Stimulated activated naive CD8-positive, alpha-beta T cell treated with anti-CD3 and anti-CD28 coated beads, Interleukin-15, Interleukin-2, amounts not matched to agents 100 U/mL and 50 U/mL, for 24 hours (primary cell): ENCODE measurements at places on chromosomes 7 and 10.

GRCh38 chr10:67492317-67493019, 203.5 kb downstream of the CTNNA3 start:
- DNase-seq = no peak

- DNase-seq = no peak
Observed at GRCh38 chr10:69387500-69387899, 29.2 kb downstream of the TACR2 start.

DNA sequence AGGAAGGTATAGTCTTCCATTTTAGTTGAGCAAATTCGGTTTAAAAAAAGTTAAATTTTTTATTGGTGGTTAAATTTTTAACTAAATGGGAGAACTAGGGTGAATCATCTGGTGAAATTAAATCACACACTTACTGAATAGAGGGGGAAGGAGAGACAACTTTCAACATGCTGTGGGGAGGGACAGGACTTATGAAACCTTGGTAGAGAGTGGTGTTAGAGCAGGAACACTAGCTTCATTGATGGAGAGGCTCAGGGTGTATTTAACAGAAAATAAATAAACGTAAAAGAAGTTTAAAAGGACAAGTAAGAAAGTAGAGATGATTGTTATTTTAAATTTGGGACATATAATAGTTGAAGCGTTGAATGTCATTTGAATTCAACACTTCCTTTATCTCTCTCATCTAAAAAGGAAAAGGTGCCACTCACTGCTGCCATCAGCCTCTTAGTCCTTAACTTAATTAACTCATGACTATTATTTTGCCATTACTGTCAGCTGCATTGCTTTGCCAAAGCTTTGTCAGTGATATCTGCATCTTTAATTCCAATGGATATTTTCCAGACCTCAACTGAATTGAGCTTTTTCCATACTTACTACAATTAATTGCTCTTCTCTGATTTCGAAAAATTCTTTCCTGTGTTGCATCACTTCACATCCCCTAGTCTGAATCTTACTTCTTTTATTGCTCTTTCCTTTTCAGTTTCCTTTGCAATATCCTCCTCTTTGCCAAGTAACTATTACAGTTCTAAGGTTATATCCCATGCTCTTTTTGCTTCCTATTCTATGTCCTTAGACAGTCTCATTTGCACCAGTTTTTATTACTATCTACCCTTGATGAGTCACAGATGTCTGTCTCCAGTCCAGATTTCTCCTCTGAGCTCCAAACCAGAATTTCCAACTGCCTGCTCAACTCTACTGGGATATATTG, 71.7 kb downstream of the GNAT3 start:
- no peak for DNase-seq

GRCh38 chr7:2241580-2242540, at the start of the genes MRM2 and NUDT1:
TSS of gene MRM2 (minus strand) at chr7:2242205. CDS start at chr7:2242169, 36 bp downstream.
TSS of gene NUDT1 (plus strand) at chr7:2242226. CDS start at chr7:2244575, 2,349 bp downstream.
- peak; percentile 90 for DNase-seq

- DNase-seq = no peak
Observed at GRCh38 chr10:22317076-22317370, 835 bp downstream of the COMMD3 start.

- DNase-seq = no peak
Observed at GRCh38 chr7:148972375-148972774, 55.9 kb downstream of the PDIA4 start.

GRCh38 chr7:143287339-143287934, 714 bp upstream of the CASP2 start:
- DNase-seq = no peak

DNA sequence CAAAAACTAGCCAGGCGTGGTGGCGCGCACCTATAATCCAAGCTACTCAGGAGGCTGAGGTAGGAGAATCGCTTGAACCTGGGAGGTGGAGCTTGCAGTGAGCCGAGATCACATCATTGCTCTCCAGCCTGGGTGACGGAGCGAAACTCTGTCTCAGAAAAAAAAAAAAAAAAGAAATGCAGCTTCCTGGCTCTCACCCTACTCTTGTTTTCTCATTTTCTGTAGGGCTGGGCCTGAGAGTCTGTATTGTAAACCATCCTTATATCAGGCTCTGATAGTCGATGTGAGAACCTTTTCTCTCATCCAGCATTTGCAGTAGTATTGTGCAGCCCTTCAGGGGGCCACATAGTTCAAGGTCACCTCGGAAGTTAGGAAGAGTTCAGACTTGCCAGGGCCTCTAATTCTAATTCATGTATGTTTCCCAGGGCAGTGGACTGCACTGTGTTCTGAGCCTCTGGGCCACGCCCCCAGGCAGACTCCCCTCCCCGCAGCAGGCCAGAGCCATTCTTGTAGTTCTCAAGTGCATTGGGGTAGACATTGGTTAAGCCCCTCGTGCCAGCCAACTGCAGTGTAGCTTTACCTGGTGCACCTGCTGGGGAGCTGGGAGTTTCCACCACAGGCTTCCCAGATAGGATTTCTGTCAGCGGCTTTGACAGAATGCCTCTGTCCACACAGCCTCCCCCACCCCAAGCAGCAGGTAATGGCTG, 38.3 kb upstream of the PDCD4 start:
- DNase-seq = no peak

- DNase-seq = no peak
Observed at GRCh38 chr7:41060796-41061195, 642.1 kb downstream of the INHBA start.

DNA sequence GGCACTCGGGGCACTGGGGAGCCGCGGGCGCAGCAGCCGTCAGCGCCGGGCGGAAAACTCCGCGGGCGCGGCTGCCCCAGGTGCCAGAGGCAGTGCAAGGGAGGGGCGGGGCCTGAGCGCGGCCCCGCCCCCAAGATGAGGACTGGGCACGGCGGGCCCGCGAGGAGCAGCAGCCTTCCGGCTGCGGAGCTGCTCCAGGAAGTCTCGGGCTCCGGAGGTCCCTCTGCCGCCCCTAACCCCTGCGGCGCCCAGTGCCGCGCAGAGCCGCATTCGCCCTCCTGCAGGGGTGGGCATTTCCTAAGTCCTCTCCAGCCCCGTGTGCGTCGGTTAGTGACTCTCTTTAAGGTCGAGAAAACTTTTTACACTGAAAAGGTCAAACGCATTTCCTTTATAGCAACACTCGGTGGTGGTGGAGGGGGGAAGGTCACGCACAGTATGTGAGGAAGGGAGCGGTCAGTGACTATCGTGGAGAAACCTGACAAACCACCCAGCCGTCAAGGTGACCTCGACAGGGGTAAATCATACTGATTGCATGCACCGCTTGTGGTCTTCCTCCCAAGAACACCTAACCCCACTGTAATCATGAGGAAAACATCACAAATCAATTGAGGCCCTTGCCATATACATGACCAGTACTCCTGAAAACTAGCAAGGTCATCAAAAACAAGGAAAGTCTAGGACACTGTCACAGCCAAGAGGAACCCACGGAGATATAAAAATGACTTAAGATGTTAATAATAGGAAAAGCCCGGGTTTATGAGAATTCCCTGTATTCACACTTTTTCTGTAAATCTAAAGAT, at the start of gene ANXA11:
TSS of gene ANXA11 (minus strand) at position 61 of the 800 bp plus-strand sequence. CDS start 32,676 bp downstream, outside the sequence.
- DNase-seq = peak; percentile 85

DNA sequence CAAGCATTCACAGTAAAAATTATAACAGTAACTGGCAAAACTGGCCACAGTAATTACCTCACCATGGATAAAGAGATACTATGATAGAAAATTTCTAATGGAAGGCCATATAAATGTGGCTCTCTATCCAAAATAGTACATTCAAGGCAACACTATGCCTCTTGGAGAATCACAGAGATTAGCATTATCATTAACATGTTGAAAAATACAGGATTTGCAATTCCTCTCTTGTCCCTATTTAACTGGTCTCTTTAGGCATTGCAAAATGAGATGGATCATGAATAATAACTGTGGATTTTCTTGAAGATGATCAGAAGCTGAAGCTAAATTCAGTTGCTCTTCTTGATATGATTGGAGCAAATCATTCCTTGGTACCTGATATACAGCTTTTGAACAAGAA, 100.8 kb upstream of the HGF start:
- DNase-seq = no peak

GRCh38 chr7:134693256-134693655, 46.6 kb downstream of the BPGM start:
- peak; percentile 37 for DNase-seq

- no peak for DNase-seq
Observed at GRCh38 chr10:63107943-63108437, 25.1 kb upstream of the NRBF2 start.

- DNase-seq = no peak
Observed at GRCh38 chr7:140525743-140526142, 46.4 kb upstream of the MKRN1 start.

- DNase-seq = peak; percentile 79
Observed at GRCh38 chr10:89029785-89030437, 39.3 kb downstream of the FAS start.

GRCh38 chr10:105644091-105644490, 1003.0 kb downstream of the SORCS3 start:
- no peak for DNase-seq

GRCh38 chr10:102545997-102546396, 42.2 kb downstream of the SUFU start:
- DNase-seq = no peak

DNA sequence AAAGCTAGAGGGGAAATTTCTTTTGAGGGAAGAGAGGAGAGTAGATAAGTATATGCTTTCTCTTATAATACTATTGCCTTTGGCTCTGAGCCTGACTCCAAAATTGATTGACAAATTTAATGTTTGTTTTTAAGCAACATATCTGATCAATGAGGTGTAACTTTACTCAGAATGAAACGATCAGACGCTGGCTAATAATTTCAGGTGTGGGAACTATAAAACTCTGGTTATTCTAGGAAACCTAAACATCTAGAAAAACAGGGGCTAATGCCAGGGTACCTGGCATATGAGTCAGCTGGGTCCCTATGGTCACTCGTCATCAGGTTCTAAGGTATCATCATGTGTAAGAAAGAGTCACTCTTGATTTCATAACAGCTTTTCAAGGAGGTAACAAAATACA, 139.7 kb downstream of the ATE1 start:
- no peak for DNase-seq

DNA sequence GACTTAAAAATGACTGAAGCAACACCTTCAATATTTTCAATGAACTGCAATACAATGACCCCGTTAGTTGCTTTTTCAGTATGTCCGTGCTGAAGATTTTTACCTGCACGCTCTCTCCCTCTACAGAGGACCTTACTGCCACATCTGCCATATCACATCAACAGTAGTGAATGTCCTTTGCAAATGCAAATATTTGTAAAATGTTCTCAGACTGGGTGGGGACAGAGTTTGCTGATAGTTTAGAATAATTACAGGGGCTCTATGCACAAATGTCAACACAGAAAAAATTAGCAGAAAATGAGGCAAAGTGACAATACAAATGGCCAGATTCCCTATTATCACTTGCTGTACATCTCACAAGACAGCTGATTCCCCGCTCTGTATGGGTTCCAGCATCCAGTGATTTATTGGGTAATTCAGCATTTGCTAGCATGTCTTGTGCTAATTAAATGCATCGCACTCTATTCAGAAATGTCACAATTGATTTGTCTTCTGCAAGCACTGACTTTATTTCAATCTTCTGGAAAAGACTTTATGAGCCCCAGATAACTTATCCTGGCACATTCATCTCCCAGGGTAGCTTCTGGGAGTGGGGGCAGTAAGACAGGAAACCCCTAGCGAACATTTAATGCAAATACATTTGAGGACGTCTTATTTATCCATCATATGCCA, 69.1 kb upstream of the PTER start:
- DNase-seq = no peak

GRCh38 chr10:124765256-124765655, 21.1 kb upstream of the FAM53B start:
- no peak for DNase-seq

GRCh38 chr10:119078422-119079179, 2.0 kb downstream of the EIF3A start:
- DNase-seq = no peak

DNA sequence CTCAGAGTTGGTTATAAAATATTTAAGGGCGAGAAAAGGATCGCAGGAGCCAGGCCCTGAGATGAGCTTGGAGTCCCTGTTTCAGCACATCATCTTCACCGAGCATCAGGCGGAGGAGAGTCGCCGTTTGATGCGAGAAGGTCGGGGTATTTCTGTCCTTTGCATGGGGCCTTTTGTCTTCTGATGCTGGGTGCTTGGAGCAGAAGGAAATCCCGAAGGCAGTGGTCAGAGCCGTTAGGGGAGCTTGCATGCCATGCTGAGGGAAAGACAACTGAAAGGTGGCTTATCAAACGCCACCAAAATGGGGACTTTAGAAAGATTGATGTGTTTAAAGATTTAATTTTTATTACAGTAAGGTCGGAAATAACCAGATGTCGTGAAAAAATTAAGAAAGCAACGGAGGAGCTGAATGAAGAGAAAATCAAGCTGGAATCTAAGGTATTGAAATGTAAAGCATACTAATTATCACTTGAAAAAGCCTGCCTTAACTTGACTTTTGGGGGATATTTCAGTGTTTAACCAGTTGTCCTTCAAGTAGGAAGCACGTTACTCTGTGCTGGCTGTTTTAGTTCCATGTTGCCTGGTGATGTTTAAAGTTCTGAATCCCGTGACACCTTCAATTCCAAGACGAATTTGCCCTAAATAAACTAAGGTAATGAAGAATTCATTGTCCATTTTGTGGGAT, 845 bp downstream of the CCDC172 start:
- DNase-seq = no peak
